HL-60 (cell line): ENCODE measurements at places on chromosomes 4 and X.

DNA sequence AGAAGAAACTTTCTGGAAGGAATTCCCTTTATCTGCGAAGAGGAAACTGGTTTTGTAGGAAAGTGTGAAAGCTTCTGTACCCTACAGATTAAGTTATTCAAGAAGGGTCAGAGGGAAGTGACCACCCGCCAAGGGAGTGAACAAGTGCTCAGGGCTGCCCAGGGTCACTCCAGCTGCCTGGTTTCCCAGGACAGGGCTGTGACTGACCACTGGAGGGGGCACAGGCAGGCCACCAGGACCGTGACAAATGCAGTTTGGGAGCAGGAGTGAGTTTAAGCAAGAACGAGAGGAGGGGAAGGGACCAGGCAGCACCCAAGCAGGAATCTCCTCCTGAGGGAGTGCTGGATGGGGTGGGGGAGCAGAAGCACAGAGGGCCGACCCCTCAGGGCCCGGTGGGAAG lies 34.2 kb downstream of the ZFYVE28 start:
- no peak for DNase-seq

DNA sequence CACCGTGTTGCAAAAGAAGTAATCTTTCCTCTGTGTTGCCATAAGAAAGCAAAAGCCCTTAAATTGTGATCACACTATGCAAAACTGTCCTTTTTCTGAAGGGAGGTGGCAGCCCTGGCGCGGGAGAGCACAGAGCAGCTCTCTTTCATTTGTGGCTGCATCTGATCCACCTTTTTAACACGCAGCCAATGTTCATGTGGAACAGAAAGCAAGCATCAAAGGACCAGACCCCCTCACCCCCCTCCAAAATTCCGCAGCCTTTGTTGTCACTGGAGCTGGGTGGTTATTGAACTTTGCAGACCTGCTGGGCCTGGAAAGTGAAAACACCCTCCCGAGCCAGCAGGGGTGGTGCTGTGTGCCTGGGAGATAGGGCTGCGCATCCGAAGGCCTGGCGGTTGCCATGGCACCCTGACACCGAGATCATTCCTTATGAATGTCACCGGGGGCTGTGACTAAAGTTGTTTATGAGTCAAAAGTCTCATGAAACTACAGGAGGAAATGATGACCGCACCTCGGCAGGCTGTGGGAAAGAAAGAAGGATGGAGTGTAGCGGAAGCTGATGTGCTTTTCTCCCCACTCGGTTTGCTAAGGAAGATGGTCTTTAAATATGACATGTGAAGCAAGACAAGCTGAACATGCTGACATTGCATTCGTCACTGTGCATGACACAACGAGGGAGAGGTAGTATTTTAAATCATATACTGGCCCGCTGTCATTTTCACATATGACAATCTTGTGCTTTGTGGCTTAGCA lies 367.4 kb downstream of the UNC5C start:
- no peak for DNase-seq

DNA sequence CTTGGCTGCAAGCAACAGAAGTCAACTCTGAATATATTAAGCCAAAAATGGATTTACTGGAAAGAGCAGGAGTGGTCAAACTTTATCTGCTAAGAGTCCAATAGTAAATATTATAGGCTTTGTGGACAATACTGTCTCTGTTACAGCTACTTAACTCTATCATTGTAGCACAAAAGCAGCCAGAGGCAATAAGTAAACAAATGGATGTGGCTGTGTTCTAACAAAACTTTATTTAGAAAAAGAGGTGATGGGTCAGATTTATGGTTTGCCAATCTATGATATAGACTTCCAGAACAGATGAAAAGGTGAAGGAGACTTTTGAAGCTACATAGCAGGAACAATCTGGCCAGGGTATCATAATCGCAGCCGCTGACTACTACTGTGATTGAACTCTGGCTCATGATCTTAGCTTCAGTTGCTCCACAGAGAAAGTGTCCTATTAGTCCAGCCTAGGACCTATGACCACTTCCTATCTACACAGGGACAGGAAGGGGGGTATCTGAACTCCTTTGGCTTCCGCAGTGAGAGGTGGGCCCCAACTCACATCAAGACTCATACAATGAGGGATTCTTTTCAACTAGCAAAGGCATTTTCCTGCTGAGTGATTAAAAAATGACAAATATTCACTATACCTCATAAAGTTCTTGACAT lies 154.9 kb downstream of the ATG4A start:
- no peak for DNase-seq

DNA sequence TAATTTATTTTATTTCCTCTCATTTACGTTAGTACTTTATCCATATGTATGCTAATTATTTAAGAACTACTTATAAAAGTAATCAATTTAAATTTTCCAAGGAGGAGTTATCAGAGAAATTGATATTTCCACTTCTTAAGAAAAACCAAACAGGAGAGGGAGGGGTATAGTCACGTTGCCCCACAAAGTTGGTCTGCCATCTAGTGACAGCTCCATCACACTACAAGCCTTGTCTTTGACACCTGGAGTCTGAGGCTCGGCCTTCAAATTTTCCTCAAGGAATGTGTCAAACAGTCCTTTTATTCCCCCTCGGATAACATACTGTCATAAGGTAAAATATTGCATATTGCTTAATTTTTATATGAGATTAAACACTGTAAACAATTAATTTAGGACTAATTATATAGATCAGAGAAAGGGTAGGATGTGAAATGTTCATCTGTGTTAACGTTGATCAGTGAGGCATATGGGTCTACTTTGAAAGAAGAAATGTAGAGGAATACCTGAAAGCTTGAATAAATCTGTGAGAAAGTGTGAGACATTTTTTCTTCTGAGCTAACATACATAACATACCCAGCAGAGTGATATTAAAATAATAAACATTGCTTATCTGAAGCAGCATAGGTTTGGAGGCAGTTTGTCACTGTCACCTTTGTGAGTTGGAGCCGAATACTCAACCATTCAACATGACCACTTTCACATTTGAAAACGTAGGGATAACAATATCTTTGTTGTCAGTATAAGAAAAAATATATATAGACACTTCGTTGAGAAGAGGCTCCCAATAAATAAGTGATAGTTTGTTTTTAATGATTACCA lies 114.4 kb downstream of the GLRA3 start:
- peak; percentile 40 for DNase-seq

- no peak for DNase-seq
These were observed 112.3 kb upstream of the IL15 start for GRCh38 chr4:141524116-141524515.

DNA sequence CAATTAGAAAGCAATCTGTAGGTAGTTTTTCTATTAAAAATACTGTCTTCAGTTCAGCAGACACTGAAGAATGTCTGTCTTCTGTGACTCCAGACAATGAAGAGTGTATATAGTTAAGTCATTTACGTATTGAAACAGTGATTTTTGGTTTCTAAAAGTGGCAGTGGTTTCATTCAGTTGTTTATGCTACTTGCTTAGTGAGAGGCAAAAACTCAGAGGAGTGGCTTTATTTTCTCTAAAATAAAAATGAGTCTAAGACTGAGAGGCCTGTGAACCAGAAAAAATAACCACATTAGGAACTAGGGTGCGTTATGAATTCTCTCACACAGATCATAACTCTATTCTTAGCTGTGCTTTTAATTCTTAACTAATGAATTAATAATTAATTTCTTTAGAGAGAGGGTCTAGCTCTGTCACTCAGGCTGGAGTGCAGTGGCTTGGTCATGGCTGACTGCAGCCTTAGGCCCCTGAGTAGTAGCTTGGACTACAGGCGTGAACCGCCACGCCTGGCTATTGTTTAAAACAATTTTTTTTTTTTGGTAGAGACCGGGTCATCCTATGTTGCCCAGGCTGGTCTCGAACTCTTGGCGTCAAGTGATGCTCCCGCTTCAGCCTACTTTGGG lies 31.4 kb downstream of the FREM3 start:
- no peak for DNase-seq

DNA sequence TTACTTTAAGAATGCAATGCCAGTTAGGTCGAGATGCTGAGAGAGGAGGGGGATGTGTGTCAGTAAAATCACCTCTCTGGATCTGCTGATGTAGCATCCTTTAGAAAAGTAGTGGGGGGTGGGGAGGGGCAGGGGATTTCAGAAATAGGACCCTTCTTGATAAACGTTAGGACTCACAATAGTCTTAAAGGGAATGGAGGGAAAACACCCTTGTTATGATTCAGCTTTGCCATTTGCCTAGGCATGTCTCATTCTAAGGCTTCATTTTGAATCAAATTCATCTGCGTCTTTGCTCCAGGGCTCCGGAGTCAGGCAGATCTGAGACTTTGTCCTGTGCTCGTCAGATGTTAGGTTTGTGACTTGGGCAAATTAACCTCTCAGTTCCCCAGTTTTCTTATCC lies 879 bp downstream of the SH2D1A start:
- DNase-seq = no peak

DNA sequence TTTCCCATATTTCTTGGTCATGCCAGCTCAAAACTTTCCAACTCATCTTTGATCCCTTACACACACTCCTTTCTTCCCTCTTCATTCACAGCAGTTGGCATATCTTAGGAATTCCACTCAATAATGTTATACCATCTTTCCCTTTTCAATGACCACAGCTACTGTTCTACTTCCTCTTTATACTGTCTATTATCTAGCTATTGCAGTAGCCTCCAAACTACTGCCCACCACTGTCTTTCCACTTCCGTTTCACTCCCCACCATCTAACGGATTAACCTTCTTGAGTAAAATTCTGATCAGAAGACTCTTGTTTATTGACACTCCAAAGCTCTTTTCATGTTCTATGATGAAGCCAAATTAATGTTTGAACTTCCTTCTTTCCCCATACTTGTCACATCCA lies 55.8 kb downstream of the ADAMTS3 start:
- DNase-seq = no peak

DNA sequence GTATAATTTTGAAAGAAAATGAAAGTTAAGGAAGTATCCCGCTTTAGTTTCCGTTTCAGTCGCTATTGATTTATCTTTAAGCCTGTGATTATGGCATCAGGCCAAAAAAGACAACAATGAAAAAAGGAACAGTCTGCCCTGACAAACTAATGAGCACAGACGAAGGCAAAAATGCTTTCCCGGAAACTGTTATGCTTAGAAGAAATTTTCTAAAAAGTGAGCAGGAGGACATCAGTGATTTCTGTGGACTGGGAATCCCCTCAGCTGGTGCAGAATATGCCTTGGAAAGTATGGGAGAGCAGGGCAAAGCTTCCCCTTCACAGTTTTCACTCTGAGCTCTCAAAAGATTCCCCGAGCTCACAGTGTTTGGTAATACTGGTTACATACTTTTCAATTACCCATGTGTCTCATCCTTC lies 5.1 kb upstream of the CXCL10 start:
- no peak for DNase-seq

- DNase-seq = no peak
These were observed 108.6 kb downstream of the ACTRT1 start for GRCh38 chrX:127943571-127943970.

- no peak for DNase-seq
These were observed 29.1 kb downstream of the JADE3 start for GRCh38 chrX:46941341-46941740.

DNA sequence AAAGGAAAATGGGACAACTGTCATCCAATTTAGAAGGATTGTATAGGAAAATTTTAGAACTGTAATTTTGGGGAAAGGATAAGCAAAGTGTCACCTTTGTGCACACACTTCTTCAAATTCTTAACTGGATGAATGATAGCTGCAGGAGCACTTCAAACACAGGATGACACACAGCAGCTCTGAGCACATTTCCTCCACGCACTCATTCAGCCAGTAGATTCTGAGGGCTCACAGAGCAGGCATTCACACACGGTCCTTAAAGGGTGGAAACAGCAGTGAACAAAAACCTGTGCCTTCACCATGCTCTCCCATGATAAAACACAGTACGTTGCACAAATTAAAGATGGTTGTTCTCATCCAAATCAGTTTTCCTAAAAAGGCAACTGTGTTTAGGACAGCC lies 38.5 kb upstream of the KLF3 start:
- DNase-seq = no peak

- DNase-seq = no peak
These were observed at the start of gene STARD8 for GRCh38 chrX:68647156-68647957. Gene STARD8 (plus strand): TSS chrX:68647666. CDS start chrX:68647883, 217 bp downstream.
